ENCODE measurements at places on chromosomes 2 and 18.

DNA sequence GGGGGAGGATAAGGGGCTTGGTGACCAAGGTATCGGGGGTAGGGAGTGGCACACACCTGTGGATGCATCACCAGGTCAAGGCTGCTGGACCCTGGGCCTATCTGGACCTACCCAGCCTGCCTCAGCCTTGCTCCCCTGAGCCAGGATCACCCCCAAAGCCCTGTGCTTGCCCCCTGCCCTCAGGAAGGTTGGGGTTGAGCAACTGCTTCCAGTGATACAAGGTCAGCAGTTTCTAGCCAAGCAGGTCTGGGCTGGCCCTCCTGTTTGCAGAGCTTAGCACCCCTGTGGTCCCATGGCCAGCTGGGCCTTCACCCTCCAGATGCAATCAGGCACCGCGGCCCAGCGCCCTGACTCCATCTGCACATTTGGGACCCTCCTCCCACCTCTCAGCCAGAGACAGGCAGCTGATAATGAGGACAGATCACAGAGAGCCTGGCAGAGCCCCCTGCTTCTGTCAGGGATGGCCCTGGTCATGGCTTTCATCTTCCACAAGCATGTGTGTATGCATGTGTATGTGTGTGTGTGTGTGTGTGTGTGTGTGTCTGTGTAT is 154.6 kb downstream of the TFCP2L1 start:
- no peak for DNase-seq
- no peak overlapping the region for H3K4me3 ChIP-seq
- no peaks in the 10 kb centered on the region for H3K27me3 ChIP-seq
- no peaks in the 10 kb centered on the region for H3K4me1 ChIP-seq
- no peak overlapping the region for H3K27ac ChIP-seq

GRCh38 chr2:217199255-217199630 is 339.4 kb upstream of the TNP1 start:
- H3K36me3 ChIP-seq, result no peaks in the 10 kb centered on the region
- DNase-seq, result no peak
- H3K4me3 ChIP-seq, result no peak overlapping the region
- H3K27me3 ChIP-seq, result no peaks in the 10 kb centered on the region
- H3K4me1 ChIP-seq, result no peaks in the 10 kb centered on the region

DNA sequence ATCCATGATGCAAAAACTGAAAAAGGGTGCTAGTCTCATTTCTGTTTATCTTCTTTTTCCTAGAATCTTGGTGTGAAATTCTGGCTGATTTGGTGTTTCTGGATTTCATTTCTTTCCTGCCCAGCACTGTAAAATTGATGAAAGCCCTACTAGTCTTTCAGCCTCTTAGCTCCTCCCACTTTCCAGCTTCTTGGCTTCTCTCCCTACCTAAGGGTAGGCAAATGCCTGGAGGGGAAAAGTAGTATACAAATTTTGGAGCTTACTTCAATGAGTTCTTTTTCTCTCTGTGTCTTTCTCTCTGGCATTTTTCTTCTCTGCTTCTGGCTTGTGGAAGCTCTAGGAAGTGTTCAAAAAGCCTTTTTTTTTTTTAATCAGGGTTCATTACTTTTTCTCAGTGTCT is 160.5 kb downstream of the XIRP2 start:
- no peaks in the 10 kb centered on the region for H3K36me3 ChIP-seq
- no peaks in the 10 kb centered on the region for H3K4me1 ChIP-seq
- no peak overlapping the region for H3K27ac ChIP-seq
- DNase-seq, result no peak
- H3K27me3 ChIP-seq, result no peaks in the 10 kb centered on the region

DNA sequence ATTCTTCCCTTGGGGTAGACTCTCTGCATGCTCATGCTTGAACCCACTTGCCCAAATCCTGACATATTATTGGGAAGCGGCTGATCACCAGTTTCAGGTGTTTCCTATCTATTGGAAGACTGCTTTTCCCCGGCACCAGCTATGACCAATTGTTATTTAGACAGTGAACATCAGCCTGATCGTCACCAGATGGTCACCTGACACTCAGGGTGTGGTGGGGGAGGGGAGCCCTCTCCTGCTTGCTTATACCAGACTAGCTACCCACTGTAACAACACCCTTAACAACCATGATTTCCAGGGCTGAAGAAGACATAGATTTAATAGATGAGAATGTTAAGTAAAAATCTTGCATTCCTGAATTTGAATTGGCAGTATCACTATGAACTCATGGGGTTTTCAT is 44.3 kb downstream of the RBM43 start:
- no peak overlapping the region for H3K4me3 ChIP-seq
- no peaks in the 10 kb centered on the region for H3K4me1 ChIP-seq
- H3K27me3 ChIP-seq, result no peaks in the 10 kb centered on the region
- no peak overlapping the region for H3K27ac ChIP-seq
- H3K36me3 ChIP-seq, result no peaks in the 10 kb centered on the region

DNA sequence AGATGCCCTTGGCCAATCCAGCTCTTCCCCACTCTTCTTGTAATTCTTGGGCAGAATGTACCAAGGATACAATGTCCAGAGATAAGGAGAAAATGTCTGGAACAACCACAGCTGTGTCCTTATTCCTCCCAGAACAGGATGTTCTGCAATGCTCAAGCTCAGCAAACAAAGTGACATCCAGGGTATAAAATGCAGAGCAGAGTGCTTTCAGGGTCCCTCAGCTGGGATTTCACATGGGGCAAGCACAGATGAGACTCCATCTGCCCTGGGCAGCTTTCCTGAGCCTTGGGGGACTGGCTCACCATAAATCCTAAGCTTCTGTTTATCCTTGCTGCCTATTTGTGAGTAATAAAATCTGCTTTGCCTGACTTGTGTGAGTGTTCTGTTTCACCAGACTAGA is 127.4 kb downstream of the VAPA start:
- peaks cover 60% of the 10 kb centered on the region for H3K4me1 ChIP-seq
- no peak overlapping the region for H3K4me3 ChIP-seq
- H3K27ac ChIP-seq, result peak overlapping the region; percentile 81

DNA sequence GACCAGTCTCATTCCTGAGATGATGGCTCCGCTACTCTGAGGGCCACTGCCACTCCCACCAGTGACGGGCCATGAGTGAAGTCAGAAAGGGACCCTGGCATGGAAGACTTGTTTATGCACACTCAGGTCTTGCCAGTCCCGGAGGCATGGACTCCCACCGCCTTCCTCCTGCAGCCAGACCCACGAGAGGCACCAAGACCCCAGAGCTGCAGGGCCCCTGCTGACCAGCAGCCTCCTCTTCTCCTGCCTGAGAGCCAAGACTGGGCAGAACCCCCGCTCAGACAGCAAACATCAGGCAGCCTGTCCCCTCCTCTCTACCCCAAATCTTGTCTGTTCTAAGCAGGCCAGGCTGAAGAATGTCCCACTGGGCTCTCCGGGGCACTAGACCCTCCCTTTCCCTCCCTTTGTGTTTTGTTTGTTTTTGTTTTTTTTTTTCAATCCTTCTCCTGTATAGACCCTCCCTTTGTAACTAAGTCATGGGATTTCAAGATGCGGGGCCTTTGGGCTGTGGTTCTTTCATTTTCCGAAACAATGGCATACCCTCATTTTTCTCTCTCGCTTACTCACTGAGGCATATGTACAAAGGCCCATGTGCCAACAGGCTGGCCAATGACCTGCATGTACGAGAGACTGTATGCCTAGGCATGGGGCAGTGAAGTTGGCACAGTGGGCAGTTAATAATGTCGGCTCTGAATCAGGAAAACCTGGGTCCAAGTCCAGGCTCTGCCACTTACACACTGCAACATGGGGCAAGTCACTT is 24.3 kb upstream of the MAPRE3 start:
- no peak overlapping the region for H3K4me3 ChIP-seq
- H3K27ac ChIP-seq, result no peak overlapping the region
- H3K27me3 ChIP-seq, result peaks cover 5% of the 10 kb centered on the region
- DNase-seq, result no peak
- H3K36me3 ChIP-seq, result no peaks in the 10 kb centered on the region

Data from sigmoid colon (tissue), 7 donors.